Astrocyte of the cerebellum (primary cell): ENCODE measurements at places on chromosomes 1 and 21.

DNA sequence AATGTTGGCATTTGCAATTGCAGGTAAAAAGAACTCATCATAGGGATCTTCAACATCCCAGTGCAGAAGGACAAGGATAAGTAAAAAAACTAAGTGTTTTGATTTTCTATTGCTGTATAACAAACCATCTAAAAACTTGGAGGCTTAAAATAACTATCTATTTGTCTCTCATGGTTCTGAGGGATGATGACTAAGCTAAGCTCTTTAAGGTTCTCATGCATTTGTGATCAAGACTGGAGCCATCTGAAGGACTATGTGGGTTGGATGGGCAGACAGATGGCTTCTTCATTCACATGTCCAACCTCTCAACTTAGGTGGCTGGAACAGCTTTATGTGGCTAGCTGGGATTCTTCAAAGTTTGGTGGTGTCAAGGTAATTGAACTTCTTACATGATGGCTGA lies 51.5 kb downstream of the RPL5 start:
- no peak for DNase-seq

- no peak for DNase-seq
Observed at GRCh38 chr1:7962014-7962335, 464 bp downstream of the PARK7 start.

GRCh38 chr1:27405074-27405473 lies 12.7 kb downstream of the GPR3 start:
- peak; percentile 43 for DNase-seq

- DNase-seq: no peak
Observed at GRCh38 chr1:54378157-54378873, 27.9 kb downstream of the SSBP3 start.

GRCh38 chr1:161915051-161915503 lies 108.6 kb downstream of the OLFML2B start:
- no peak for DNase-seq

DNA sequence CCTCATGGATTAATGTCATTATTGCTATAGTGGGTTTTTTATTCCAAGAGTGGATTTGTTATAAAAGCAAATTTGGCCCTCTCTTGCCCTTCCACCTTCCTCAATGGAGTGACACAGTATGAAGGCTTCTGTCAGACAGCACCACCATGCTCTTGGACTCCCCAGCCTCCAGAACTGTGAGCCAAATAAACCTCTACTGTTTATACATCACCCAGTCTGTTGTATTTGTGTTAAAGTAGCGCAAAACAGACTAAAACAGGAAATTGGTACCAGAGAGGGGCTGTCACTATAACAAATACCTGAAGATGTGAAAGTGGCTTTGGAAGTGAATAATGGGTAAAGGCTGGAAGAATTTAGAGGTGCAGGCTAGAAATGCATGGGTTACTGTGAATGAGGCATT lies 38.0 kb upstream of the DMRTB1 start:
- no peak for DNase-seq

GRCh38 chr1:109730666-109731065 lies 10.2 kb downstream of the GSTM3 start:
- peak; percentile 8 for DNase-seq

DNA sequence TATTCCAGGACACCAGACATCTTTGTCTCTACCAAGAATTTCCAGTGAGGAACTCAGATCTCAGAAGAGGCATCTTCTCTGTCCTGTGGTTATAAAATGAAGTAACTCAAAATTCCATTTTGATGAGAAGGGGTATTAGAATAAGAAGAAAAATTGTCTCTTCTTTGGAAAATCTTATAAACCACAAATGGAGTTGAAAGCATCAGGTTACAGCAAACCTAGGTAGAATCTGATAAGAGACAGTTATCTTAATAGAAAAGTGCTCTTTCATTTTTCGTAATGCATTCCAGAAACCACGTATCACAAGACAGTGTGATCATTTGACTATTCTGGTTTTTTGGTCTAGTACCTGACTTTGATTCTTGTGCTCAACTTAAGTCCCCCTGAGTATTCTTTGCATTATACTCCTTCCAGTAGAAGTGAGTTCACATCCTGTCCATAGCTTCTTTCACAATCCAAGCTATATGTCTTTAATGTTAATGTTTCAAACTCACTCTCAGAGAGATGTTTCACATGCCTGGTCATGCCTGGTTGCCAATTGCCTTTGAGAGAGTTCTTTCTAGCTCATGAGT lies 120.9 kb upstream of the PRDX6 start:
- no peak for DNase-seq

DNA sequence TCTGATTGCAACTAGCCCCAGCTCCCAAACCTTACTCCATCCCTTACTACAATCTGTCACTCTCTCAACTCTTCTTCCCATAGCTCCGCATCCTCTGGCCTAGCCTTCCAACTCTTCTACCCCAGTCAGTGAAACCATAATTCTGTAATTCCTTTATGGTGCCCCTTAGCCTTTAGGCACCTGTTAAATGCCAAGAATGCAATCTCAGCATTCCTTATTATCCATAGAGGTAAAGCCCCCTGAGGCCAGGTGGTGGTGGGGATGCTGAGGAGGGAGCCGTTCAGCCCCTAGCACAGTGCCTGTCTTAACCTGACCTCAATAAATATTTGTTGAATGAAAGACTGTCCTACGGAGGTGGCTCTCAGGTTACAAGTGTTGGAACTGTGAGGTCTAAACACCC lies 14.0 kb downstream of the ATP1A2 start:
- DNase-seq: no peak

GRCh38 chr1:1832820-1833219 lies 54.5 kb upstream of the NADK start:
- DNase-seq: no peak

- DNase-seq: peak; percentile 57
Observed at GRCh38 chr21:16536643-16537434, 807.1 kb downstream of the USP25 start.

DNA sequence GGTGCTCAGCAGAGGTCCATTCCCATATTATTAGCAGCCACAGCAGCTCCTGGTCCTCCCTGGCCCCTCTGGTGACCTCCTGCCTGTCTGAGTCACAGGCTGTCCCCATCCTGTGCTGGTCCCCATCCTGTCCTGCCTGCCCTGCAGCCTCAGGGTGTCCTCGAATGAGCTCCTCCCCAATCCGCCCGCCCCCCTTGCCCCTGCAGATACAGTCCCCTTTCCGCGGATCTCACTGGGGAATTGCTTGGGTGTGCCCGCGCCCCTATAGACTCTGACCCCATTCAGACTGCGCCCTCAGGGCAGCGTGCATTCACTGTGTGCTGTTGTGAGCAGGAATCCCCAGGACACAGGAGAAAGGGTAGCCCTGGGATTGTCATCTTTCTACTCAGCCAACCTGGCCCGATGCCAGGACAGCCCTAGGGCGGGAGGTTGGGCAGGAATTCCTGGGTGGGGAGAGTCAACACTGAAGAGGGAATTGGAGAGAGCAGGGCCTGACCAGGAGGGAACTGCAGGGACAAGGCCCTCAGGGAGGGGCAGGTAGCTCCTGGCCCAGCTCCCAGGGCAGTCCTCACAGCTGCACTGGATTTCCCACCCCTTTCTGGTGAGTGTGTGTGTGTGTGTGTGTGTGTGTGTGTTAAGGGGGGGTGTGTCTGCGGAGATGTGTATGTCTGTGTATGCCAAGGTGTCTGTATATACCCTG lies 1.1 kb upstream of the GUCA2A start:
- no peak for DNase-seq
